ENCODE measurements at places on chromosomes 2 and 18. TPM values are rescaled to one million over a fixed set of nuclear protein-coding genes. Genes with fewer than 3 reads are reported as not detected.

Gene CROCC2
- 0.12 TPM for total RNA-seq

Gene SH3RF3
- total RNA-seq = 4.3 TPM

Gene NAT8
- not detected for total RNA-seq

Gene STAM2
- 36.4 TPM for total RNA-seq

Gene EFHD1
- 1.2 TPM for total RNA-seq

Gene CD28
- not detected for total RNA-seq

Gene ANKRD30BL
- not detected for total RNA-seq

Gene QPCT
- total RNA-seq = 137 TPM

Gene ABCG5
- not detected for total RNA-seq

Gene MC5R
- 0.49 TPM for total RNA-seq

Gene SLC39A10
- 44.2 TPM for total RNA-seq

Gene SLC5A7
- total RNA-seq = not detected

Gene TTR
- not detected for total RNA-seq

Gene HOXD12
- total RNA-seq = not detected

Gene SIX2
- total RNA-seq = 1.4 TPM

Gene UCN
- 0.48 TPM for total RNA-seq

Gene EFR3B
- total RNA-seq = 1.1 TPM

Gene UGT1A5
- total RNA-seq = not detected

Gene TMEM182
- total RNA-seq = 3.4 TPM

Gene TMEM178A
- 0.10 TPM for total RNA-seq

Gene CNGA3
- total RNA-seq = not detected

Gene SIGLEC15
- total RNA-seq = 49.3 TPM

Gene BOLA3
- total RNA-seq = 195 TPM

Gene MROH2A
- total RNA-seq = 0.10 TPM

Gene SCG2
- 79.7 TPM for total RNA-seq

Gene CCDC85A
- total RNA-seq = not detected

Gene TMEM200C
- total RNA-seq = not detected

Gene PPP4R1
- total RNA-seq = 61.0 TPM

Gene GAREM1
- total RNA-seq = 0.29 TPM

Gene NEU2
- not detected for total RNA-seq

Gene POTEI
- not detected for total RNA-seq

Gene ZDBF2
- 9.6 TPM for total RNA-seq

Gene RGPD3
- total RNA-seq = 0.20 TPM

Gene MARCHF4
- total RNA-seq = 0.48 TPM

Gene IL1R2
- total RNA-seq = 4.3 TPM

Gene TDRD15
- total RNA-seq = not detected

Gene SMCHD1
- 48.8 TPM for total RNA-seq

Gene VSNL1
- not detected for total RNA-seq

Gene LOXL3
- total RNA-seq = 93.6 TPM

Gene CLEC4F
- total RNA-seq = not detected

Gene RPIA
- 6.8 TPM for total RNA-seq

Gene KIF5C
- total RNA-seq = 0.12 TPM

Gene POTEC
- not detected for total RNA-seq
